Amygdala (tissue), 56 donors: ENCODE measurements at places on chromosomes 1 and 21.
A peak's percentile ranks its signal among the peaks of the same experiment; 100 is the strongest.

- DNase-seq = no peak
These were observed 627 bp downstream of the CERS2 start for GRCh38 chr1:150973836-150974579.

- DNase-seq = no peak
These were observed 29.3 kb upstream of the ERO1B start for GRCh38 chr1:236311040-236311439.

- no peak for DNase-seq
These were observed 2.3 kb downstream of the TTLL7 start for GRCh38 chr1:83996621-83997020.

DNA sequence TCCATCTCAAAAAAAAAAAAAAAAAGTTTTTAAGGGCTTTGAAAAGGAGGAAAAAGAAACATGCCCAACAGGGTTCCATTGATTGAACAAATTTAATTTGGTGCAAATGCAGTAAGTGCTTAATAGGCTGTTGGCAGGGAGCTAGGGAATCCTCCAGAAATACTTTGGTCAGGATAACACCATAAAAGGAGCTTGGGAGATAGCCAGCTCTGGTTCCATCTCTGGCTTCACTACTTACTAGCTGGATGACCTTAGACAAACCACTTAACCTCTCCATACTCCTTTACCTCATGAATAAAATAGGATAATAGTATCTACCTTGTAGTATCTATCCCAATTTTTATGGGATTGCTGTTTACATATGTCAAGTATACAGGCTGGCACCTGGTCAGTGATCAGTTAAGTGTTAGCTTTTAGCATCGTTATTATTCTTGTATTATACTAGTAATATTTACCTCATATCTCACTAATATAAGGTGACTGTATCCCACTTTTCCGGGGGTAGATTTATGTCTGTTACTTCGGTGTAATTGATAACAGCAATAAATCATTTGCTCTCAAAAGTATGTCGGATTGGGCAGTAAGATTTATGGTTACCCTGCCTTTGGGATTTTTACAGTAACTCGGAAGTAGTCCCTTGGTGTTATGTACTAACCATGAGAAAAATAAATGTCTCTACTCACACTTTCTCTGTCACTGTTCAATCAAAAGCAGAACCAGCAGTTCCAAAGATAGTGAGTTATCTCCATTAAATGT lies 36.4 kb downstream of the BTG3 start:
- DNase-seq = no peak

DNA sequence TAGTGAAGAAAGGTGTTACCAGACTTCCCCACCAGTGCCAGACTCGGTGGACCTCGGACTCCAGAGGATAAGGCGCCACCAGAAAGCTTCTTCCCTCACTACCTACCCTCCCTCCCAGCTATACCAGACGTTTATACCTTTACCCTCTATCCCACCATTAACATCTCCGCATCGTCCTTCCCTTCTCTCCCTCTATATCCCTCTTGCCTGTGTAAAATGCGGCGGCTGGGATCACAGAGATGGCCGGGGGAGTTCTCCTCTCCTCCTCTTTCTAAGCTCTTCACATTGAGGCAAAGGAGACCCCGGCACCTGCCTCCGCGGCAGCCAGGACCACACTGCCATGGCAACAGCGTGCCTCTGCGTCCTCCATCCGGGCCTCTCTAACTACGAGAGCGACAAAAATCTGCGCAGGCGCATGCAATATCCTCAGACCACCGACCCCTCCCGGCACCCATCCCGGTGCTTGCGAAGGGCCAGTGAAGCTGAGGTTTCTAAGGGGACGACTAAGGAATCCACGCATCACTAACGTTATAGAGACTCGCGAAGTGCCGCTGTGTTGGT lies at the start of gene CCDC181:
TSS of gene CCDC181 (minus strand) at position 394 of the 561 bp plus-strand sequence. CDS start 2,547 bp downstream, outside the sequence.
- DNase-seq = peak; percentile 83

GRCh38 chr1:33377756-33378155 lies 53.1 kb downstream of the PHC2 start:
- no peak for DNase-seq

DNA sequence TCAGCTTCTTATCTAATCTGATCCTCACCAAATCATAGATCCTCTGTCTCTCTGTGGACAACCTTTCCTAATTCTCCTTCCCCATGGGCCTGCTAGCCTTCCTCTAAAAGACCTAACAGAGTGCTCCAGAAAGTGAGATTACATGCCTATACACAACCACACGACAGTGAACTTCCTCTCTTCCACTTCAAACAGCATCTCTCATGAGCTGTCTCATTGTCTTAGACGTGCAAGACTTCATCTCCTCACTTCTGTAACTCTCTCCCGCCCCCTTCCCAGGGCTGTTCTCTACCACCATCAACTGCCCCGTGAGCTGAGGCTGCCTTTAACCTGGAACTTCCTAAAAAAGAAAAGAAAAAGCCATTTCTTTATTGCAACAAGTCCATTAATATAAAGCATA lies 14.1 kb upstream of the A3GALT2 start:
- DNase-seq = no peak

- no peak for DNase-seq
These were observed 136.8 kb upstream of the SGIP1 start for GRCh38 chr1:66397192-66397591.

- DNase-seq = no peak
These were observed 955 bp upstream of the UBE2G2 start for GRCh38 chr21:44802396-44803153.

GRCh38 chr1:84390226-84390625 lies 8.1 kb upstream of the DNASE2B start:
- DNase-seq = no peak

DNA sequence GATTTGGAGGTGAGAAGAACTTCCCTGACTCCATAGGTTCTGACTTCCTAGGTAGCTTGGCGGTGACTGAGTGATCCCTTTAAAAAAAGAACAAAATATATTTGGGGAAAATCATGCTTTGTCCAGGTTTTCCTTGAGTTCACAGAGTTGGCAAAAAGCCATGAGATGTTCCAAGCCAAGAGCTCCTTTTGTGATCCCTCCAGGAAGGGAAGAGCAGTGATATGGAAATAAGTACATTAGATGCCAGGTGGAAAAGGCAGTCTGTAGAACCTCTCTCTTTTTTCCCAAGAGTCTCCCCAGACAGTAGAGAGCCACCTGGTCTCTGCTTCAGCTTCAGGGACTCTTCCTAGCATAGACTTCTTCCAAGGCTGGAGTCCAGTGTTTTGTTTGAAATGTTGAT lies 10.2 kb downstream of the TLCD4 start:
- no peak for DNase-seq

DNA sequence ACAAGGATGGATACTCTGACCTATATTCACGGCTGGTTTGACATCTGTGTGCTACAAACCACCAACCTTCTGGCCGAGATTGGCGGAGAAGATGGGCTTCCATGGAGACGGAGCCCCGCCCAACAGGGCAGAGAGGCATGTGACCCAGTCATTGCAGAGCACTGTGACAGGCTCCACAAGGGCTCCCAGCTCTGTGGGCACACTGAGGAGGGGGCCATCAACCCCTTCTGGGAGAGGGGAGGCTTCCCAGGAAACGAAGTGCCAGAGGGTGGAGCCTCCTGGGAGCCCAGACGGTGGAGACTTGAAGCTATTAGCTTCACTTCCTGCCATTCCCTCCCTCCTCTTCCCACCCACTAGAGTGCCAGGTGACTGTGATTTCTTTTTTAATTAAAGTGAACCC lies 71.6 kb upstream of the IFFO2 start:
- DNase-seq = no peak
